ENCODE measurements at places on chromosomes 6 and 20. TPM values are rescaled to one million over a fixed set of nuclear protein-coding genes. Genes with fewer than 3 reads are reported as not detected.

RIPOR3 gene
- polyA plus RNA-seq, result 3.3 TPM

TOX2 gene
- 0.73 TPM for polyA plus RNA-seq

TMEM14A gene
- 34.6 TPM for polyA plus RNA-seq

NELFCD gene
- 79.6 TPM for polyA plus RNA-seq

MOG gene
- not detected for polyA plus RNA-seq

TTK gene
- polyA plus RNA-seq, result 0.50 TPM

BMP2 gene
- polyA plus RNA-seq, result not detected

SLC22A1 gene
- 0.18 TPM for polyA plus RNA-seq

DIDO1 gene
- 42.8 TPM for polyA plus RNA-seq

MBOAT1 gene
- 3.1 TPM for polyA plus RNA-seq

KIFC1 gene
- 0.23 TPM for polyA plus RNA-seq

RIPPLY2 gene
- not detected for polyA plus RNA-seq

WFDC12 gene
- polyA plus RNA-seq, result not detected

HTR1E gene
- not detected for polyA plus RNA-seq

PRRT1 gene
- polyA plus RNA-seq, result not detected

DPPA5 gene
- polyA plus RNA-seq, result not detected

TBXT gene
- polyA plus RNA-seq, result not detected

GJA10 gene
- not detected for polyA plus RNA-seq

RREB1 gene
- polyA plus RNA-seq, result 6.1 TPM

OR2H2 gene
- polyA plus RNA-seq, result not detected

CYP39A1 gene
- not detected for polyA plus RNA-seq

TRIM15 gene
- polyA plus RNA-seq, result not detected

MGME1 gene
- polyA plus RNA-seq, result 29.2 TPM

RBPJL gene
- polyA plus RNA-seq, result not detected

OR2H1 gene
- polyA plus RNA-seq, result not detected

OPRM1 gene
- not detected for polyA plus RNA-seq

SNAI1 gene
- polyA plus RNA-seq, result 0.63 TPM

IPCEF1 gene
- 2.1 TPM for polyA plus RNA-seq

TBX18 gene
- polyA plus RNA-seq, result not detected

NT5E gene
- 118 TPM for polyA plus RNA-seq

KHDRBS2 gene
- polyA plus RNA-seq, result 4.4 TPM

SLC22A16 gene
- not detected for polyA plus RNA-seq

SYCP2 gene
- polyA plus RNA-seq, result 0.56 TPM

APOM gene
- 8.5 TPM for polyA plus RNA-seq

MANEA gene
- polyA plus RNA-seq, result 4.4 TPM

BTNL2 gene
- not detected for polyA plus RNA-seq

GPX5 gene
- not detected for polyA plus RNA-seq

MAFB gene
- not detected for polyA plus RNA-seq

CDSN gene
- not detected for polyA plus RNA-seq

PSORS1C1 gene
- 0.94 TPM for polyA plus RNA-seq

TSHZ2 gene
- polyA plus RNA-seq, result 0.73 TPM

PABPC1L gene
- 3.4 TPM for polyA plus RNA-seq

LIN28B gene
- polyA plus RNA-seq, result not detected

MUC22 gene
- polyA plus RNA-seq, result not detected

GGT7 gene
- 1.1 TPM for polyA plus RNA-seq

SLC35D3 gene
- polyA plus RNA-seq, result not detected

ANGPT4 gene
- not detected for polyA plus RNA-seq

ESF1 gene
- polyA plus RNA-seq, result 8.0 TPM

STX16 gene
- 18.7 TPM for polyA plus RNA-seq

GPR6 gene
- not detected for polyA plus RNA-seq

PNLDC1 gene
- 0.89 TPM for polyA plus RNA-seq

TFAP2D gene
- not detected for polyA plus RNA-seq

SLC52A3 gene
- polyA plus RNA-seq, result not detected

CGA gene
- not detected for polyA plus RNA-seq
